Daoy (cell line): ENCODE measurements at places on chromosomes 11 and 22. TPM values are rescaled to one million over a fixed set of nuclear protein-coding genes. Genes with fewer than 3 reads are reported as not detected.

Gene FGF19
- not detected in 2 replicates for total RNA-seq

Gene AGBL2
- total RNA-seq, result 0.42 and 1.3 TPM in 2 replicates

Gene CHST1
- 0.74 and 4.0 TPM in 2 replicates for total RNA-seq

Gene TPBGL
- not detected in 2 replicates for total RNA-seq

Gene OR51B5
- total RNA-seq, result 0.11 TPM in 1 of 2 replicates, not detected in the other

Gene ELFN2
- 2.0 and 2.3 TPM in 2 replicates for total RNA-seq

Gene SYT9
- total RNA-seq, result 1.8 and 2.0 TPM in 2 replicates

Gene TYMP
- 5.1 and 5.3 TPM in 2 replicates for total RNA-seq

Gene BACE1
- 9.3 and 14.8 TPM in 2 replicates for total RNA-seq

Gene VPREB1
- not detected in 2 replicates for total RNA-seq

Gene NPTXR
- 1.5 and 3.7 TPM in 2 replicates for total RNA-seq
